ENCODE measurements at places on chromosomes 1 and 21. TPM values are rescaled to one million over a fixed set of nuclear protein-coding genes. Genes with fewer than 3 reads are reported as not detected.

The ITLN2 gene
- 4.7 TPM for total RNA-seq

The PTAFR gene
- total RNA-seq, result 1.2 TPM

The SLAMF1 gene
- not detected for total RNA-seq

DNA sequence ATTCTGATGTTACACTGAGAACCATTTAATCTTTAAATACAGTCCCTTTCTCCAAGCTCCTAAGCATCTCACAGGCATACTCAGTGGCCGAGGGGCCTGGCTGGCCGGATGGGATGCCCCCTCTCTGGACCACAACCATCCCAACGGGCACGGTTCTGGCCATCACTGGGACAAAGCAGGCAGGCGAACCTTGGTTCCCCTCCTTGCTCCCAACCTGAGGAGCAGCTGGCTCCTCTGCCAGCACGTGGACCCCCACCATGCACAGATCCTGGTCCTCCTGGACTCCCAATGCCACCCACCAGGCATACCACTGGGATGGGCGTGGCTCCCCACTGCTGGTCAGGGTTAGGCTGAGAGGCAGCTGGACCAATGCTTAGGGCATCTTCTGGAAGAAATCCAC lies 19.8 kb upstream of the PRDM16 start:
- no peaks in the 10 kb centered on the region for H3K36me3 ChIP-seq
- no peak overlapping the region for H3K27ac ChIP-seq
- no peaks in the 10 kb centered on the region for H3K27me3 ChIP-seq
- DNase-seq, result no peak
- no peaks in the 10 kb centered on the region for H3K4me1 ChIP-seq

DNA sequence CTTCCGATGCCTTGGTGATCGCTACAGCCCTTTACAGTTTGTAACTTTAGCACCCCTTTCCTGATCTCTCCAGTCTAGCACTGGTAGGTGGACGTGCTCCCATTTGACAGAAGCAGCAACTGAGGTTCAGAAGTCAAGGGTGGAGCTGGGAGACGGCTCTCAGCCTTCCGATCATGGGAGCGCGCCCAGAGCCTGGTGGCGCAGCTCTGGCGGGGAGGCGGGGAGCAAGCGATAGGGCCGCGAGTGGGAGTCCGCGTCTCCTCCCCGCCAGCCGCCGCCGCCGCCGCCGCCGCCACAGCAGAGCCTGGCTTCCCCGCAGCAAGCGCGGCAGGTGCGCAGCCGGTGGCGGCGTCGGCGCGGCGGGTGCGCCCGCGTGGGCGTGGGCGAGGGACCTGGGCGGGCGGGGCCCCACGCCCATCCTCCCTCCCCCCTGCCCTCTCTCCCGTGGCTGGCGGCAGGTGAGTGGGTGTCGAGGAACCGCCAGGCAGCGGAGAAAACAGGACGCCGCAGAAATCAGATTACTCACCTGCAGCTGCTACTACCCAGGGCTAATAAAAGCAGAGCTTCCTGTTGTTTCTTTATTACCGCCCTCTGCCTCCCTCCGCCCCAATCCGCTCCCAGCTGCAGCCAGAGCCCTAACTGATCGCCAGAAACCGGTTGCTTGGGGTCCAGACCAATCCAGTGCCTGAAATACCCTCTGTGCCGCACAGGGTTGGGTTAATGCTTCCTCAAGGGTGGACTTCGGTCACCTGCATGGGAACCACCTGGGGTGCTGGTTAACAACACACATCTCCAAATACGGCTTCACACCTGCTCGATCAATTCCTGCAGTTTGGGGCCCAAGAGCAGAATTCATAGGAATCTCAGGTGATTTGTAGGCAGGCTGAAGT lies 60.2 kb upstream of the ID3 start:
- H3K27me3 ChIP-seq, result peaks cover 19% of the 10 kb centered on the region
- H3K27ac ChIP-seq, result no peak overlapping the region
- DNase-seq, result peak; percentile 72
- peak overlapping the region; percentile 24 for H3K4me3 ChIP-seq
- no peaks in the 10 kb centered on the region for H3K36me3 ChIP-seq
- H3K4me1 ChIP-seq, result peaks cover 17% of the 10 kb centered on the region

DNA sequence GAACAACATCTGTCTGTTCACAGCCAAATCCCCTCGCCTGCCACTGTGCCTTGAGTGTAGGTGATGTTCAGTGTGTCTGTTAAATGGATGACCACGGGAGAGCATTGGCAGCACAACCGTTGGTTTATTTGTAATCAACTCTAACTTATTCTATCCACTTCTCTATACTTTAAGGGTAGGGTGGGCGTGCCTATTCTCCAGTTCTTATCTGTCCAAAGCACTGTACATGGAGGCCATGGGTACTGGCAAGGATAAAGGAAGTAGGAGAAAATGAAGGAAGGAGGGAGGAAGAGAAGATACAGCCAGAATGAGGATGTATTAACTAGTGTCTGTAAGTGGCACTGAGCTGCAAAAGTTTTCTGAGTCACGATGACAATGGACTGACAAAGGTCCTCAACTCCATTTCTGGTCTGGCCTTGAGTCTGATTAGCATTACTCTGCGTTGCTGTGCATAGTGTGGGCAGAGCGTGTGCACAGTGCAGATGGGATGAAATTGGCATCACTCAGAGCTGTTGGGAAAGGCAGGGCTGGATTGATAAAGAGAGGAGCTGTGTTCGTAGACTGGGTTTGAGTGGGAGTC lies 7.1 kb downstream of the RHOU start:
- H3K27me3 ChIP-seq, result no peaks in the 10 kb centered on the region
- peaks cover 17% of the 10 kb centered on the region for H3K36me3 ChIP-seq
- H3K4me1 ChIP-seq, result no peaks in the 10 kb centered on the region
- no peak for DNase-seq
- H3K27ac ChIP-seq, result no peak overlapping the region

GRCh38 chr1:168848051-168848450 lies 119.0 kb upstream of the DPT start:
- no peak overlapping the region for H3K27ac ChIP-seq
- H3K4me3 ChIP-seq, result no peak overlapping the region
- no peaks in the 10 kb centered on the region for H3K27me3 ChIP-seq
- H3K4me1 ChIP-seq, result no peaks in the 10 kb centered on the region
- no peak for DNase-seq

DNA sequence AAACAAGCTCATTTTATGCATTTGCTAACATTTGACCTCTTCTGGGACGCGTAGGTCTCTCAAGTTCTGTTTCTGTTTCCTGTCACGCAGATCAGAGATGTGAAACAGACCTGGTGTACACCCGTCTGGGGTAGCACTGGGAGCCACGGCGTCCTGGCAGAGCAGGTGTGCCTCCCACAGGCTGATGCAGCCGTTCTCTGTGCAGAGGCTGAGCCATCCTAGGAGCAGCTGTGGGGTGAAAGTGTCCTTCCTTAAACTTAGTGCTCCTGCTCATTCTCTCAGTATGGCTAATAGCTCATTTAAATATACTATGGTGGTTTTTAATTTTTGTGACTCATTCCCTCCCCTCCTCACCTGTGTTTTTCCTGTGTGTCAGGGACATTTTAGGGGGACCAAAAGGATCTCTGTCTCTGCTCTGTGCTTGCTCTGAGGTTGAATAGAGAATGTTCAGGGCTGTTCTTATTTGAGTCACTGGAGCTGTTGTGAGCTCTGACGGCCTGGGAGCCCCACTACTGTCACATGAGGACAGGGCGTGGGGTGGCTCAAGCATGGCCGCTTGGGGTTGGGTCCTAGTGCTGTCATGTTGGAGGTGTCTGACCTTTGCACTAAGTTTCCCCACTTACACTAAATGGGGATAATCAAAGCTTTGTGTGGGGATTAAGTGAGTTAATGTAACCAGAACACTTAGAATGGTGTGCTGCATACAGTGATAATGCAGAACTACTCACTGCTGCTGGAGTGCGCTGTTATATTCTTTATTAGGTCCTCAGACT lies 43.0 kb downstream of the GALNT2 start:
- H3K4me1 ChIP-seq, result peaks cover 9% of the 10 kb centered on the region
- H3K27ac ChIP-seq, result no peak overlapping the region
- no peaks in the 10 kb centered on the region for H3K27me3 ChIP-seq
- H3K36me3 ChIP-seq, result no peaks in the 10 kb centered on the region
- no peak overlapping the region for H3K4me3 ChIP-seq
- DNase-seq, result no peak

GRCh38 chr1:3892748-3893147 lies 7.3 kb downstream of the C1orf174 start:
- no peaks in the 10 kb centered on the region for H3K4me1 ChIP-seq
- H3K27me3 ChIP-seq, result no peaks in the 10 kb centered on the region
- peaks cover 23% of the 10 kb centered on the region for H3K36me3 ChIP-seq
- no peak overlapping the region for H3K4me3 ChIP-seq

DNA sequence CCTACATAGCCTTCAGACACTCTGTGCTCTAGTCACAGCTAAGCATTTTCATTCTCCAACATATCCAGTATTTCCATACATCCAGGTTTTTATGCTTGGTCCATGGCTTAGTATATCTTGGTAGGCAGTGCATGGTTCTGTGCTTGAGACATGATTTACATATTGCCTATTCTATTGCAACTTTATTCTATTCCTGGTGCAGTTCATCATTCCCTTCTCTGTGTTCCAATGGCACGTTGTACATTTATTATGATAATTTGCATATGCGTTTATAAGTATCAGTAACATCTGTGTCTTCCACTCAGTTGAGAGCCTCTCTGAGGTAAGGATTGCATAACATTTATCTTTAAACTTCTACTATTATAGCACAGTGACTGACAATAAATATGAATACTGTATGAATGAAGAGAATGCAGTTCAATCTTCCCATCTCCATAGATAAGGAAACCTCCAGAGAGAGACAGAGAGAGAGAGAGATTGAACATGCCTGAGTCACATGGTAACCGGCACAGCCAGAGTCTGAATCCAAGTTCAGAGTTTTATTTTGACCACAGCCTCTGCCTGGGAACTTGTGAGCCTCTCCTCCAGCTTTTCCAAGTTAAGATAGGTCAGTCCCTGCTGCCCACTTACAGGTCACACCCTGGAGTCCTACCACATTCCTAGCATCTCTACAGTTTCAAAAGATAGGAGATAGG lies 41.5 kb downstream of the PLPPR5 start:
- H3K27me3 ChIP-seq, result no peaks in the 10 kb centered on the region
- H3K4me1 ChIP-seq, result no peaks in the 10 kb centered on the region
- no peak for DNase-seq
- no peaks in the 10 kb centered on the region for H3K36me3 ChIP-seq
- no peak overlapping the region for H3K27ac ChIP-seq

DNA sequence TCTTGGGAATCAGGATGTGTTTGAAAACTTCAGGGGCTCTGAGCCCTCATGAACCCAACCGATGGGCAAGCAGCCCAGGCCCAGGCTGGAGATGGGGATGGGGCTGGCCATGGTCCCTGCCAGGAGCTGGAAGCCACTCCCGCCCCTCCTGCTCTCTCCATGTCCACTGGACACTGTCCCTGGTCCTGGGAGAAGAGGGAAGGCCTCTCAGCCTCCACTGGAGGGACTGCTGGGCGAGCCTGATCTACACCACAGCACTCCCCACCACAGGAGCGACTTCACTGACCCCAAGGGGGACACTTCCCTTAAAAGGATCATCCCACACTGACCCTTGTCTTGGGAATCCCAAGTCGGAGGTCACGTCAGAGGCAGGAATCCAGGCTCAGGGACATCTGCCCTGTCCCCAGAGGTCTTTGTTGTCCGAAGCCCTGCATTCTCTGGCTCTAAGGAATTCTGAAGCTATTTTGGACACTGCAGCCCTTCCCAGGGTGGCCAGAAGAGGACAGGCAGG lies 16.9 kb upstream of the COL18A1 start:
- no peaks in the 10 kb centered on the region for H3K36me3 ChIP-seq
- no peak overlapping the region for H3K4me3 ChIP-seq
- no peak for DNase-seq
- no peaks in the 10 kb centered on the region for H3K27me3 ChIP-seq

GRCh38 chr1:234519506-234519905 lies 40.5 kb upstream of the TARBP1 start:
- H3K36me3 ChIP-seq, result no peaks in the 10 kb centered on the region
- peaks cover 6% of the 10 kb centered on the region for H3K4me1 ChIP-seq
- H3K4me3 ChIP-seq, result no peak overlapping the region
- H3K27ac ChIP-seq, result no peak overlapping the region
- no peaks in the 10 kb centered on the region for H3K27me3 ChIP-seq

- no peaks in the 10 kb centered on the region for H3K4me1 ChIP-seq
- no peak overlapping the region for H3K27ac ChIP-seq
- H3K36me3 ChIP-seq, result no peaks in the 10 kb centered on the region
- no peaks in the 10 kb centered on the region for H3K27me3 ChIP-seq
- H3K4me3 ChIP-seq, result no peak overlapping the region
Measured at GRCh38 chr1:243791586-243792267, 58.3 kb downstream of the AKT3 start.

DNA sequence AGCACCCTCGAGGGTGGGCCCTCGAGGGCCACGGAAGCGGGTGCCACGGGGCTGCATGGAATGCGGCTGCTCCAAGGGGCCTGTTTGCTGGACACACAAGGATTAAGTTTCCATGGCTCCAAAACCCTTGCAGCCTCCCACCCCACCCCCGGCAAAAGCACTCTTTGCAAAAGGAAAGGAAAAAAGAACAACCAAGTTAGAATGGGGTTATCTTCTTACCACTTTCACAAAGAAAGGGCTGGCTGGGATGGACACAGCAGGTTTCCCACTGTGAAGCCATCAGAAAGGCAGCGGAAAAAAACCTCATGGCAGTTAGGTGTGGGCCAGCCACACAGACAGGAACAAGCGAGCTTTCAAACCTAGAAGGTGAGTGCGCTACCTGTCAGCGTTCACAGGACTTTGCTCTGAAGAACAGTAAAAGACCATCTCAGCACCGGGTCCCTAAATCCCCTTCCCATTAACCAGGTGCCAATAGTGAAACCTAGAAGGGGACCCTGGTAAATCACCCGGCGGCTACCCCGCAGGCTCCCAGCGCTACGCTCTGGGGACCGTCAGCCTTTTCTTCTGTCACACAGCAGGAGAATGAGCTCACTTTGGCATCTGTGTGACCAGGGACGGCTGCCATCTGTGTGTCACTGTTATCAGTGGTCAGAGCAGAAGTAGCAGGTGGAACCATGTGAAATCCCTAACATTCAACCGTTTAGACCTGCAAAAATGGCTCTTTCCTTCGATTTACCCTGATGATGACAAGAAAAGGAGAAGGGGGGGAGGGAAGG lies 93.0 kb downstream of the SIM2 start:
- H3K36me3 ChIP-seq, result no peaks in the 10 kb centered on the region
- no peak overlapping the region for H3K27ac ChIP-seq
- no peak overlapping the region for H3K4me3 ChIP-seq

GRCh38 chr1:156464825-156465452 lies 35.6 kb downstream of the MEF2D start:
- DNase-seq, result no peak
- H3K27ac ChIP-seq, result no peak overlapping the region
- peaks cover 9% of the 10 kb centered on the region for H3K36me3 ChIP-seq
- no peak overlapping the region for H3K4me3 ChIP-seq

DNA sequence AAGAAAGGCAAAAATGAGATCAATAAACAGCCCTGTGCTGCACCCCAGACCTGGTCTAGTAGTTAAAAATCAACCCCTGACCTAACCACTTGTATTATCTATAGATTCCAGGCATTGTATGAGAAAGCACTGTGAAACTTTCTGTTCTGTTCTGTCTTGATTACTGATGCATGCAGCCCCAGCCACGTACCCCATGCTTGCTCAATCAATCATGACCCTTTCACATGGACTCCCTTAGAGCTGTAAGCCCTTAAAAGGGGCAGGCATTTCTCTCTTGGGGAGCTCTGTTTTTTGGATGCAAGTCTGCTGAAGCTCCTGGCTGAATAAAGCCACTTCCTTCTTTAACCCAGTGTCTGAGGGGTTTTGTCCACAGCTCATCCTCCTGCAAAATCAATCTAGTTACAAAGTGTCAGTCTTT lies 24.2 kb upstream of the CD34 start:
- no peak overlapping the region for H3K27ac ChIP-seq
- H3K4me3 ChIP-seq, result no peak overlapping the region
- DNase-seq, result no peak
- H3K4me1 ChIP-seq, result no peaks in the 10 kb centered on the region

Measured in H1 (cell line).